Testis (tissue), 5 donors: ENCODE measurements at places on chromosomes 11 and 22.

- no peak for DNase-seq
These were observed 25.4 kb downstream of the TAF1D start for GRCh38 chr11:93715797-93716396.

- no peak for DNase-seq
These were observed 52.7 kb upstream of the WNT7B start for GRCh38 chr22:46029574-46030200.

DNA sequence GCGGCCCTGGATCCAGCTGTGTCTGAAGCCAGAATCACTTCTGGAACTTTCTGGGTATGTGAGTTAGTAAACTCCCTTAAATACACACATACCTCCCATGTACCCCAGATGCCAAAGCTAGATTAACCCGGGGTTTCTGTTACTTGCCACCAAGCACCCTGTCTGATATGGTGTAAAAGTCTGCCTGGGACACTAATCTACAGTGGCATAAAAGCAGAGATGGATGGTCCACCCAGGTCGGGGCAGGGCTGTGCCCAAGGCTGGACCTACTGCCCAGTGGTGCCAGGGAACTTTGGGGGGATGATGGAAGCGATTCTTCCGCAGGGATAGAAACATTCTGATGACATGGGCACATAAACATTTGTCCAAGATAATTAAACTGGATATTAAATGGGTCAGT lies 12.7 kb downstream of the MRGPRF start:
- no peak for DNase-seq

- DNase-seq, result no peak
These were observed 309.3 kb downstream of the SOX6 start for GRCh38 chr11:16047073-16047472.
